HT-29 (cell line): ENCODE measurements at places on chromosomes 4 and X. TPM values are rescaled to one million over a fixed set of nuclear protein-coding genes. Genes with fewer than 3 reads are reported as not detected.

GRCh38 chr4:26757751-26758150, 102.9 kb upstream of the STIM2 start:
- DNase-seq: no peak

DNA sequence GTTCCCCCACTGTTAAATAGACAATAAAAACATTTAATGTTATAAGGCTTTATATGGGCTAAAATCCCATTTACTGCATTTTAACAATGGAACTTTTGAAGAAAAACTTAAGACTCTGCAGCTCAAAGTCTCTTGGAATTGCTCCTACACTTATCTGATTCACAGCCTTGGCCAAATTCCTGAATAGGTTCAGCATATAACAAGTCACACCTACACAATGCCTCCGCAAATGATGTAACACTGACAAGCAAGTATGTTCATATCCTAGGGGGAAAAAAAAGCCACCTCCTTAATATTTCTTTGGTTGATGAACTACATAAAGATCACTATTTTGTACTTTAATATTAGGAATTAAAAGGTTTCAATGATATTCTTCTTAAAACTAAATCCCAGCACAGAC, 34.5 kb downstream of the RPS6KA6 start:
- DNase-seq: no peak

The DUX4 gene
- not detected in 2 replicates for total RNA-seq

GRCh38 chr4:40621592-40622512, 7.8 kb downstream of the RBM47 start:
- peak; percentile 75 for DNase-seq

The TLR10 gene
- total RNA-seq: not detected in 2 replicates

DNA sequence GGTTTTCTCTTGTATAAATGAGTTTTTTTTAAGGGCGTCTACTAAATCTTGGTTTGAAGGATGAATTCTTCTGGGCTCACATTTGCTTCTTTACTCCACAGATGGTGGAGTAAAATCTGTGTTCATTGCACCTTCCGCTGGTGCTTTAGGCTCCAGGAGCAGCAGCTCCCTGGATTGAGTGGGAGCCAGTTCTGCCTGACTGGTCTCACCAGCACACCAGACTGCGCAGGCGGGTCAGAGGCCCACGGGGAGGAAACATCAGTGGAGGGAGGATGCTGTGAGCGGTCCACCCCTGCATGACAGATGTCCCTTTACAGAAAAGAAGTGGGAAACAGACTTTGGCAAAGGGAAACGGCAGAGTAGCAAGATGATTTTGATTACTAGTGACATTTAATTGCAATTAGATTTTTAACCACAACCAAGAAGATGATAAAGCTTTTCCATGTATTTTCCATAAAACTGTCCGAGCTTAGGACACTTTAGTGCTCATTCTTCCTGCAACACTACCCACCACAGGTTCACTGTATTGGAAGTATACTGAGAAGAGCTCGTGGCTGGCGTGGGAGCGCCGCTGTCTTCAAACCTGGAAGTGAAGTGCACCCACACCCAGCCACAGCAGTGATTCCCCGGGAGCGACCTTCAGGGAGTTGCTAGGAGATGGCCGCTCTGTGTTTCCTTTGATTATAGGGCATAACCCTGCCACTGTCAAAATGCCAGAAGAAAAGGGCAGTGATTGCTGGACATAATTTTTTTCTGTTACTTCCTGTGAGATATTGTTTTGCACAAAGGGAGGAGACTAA, 95.2 kb downstream of the SORBS2 start:
- DNase-seq: no peak

DNA sequence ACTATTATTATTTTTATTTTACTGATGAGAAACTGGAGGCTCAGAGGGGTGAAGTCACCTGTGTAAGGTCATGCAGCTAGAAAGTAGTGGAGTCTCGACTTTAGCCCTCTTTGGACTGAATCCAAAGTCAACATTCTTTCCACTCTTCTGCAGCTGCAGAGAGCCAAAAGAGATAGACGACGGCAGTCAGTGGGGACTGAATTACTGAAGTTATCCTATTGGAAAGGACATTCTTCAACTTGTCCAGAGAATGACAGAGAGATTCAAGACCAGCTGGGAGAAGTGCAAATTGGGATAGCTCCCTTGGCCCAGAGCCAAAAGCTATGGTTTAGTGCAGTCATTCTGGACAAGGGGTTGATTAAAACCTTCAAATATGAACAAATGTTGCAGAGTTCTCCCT, 42.5 kb downstream of the VGLL1 start:
- DNase-seq: peak; percentile 47

The VSIG1 gene
- total RNA-seq: 0.26 TPM in 1 of 2 replicates, not detected in the other

DNA sequence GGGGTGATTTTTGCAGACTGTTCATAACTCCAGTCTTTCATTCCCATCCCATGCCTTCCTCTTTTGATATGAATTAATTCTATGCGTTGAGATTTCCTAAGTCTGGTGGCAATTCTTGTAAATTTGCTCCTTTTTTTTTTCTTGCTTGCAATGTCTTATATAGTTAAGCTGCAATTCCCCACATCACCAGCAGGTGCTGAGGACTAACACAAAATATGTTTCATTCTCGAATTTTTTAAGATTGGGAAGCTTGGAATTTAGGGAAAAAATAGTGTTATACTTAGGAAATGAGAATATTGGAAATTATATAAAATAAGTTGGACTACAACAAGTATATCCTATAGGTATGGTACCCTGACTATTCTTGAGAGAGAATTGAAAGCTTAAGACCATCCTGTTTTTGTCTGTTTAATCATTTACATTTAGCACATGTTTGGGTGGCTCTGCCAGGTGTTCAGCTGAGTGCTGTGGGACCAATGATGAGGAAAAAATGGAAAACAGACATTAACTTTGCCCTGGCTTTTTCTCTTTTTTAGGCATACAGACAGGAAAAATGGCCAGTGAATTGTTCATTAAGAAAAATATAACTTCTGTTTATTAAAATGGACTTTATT, 30.2 kb downstream of the AFF2 start:
- DNase-seq: peak; percentile 60

- peak; percentile 57 for DNase-seq
These were observed 53.9 kb upstream of the SORBS2 start for GRCh38 chr4:185865901-185866328.

GRCh38 chrX:31747411-31747810, 675.6 kb upstream of the FTHL17 start:
- no peak for DNase-seq

DNA sequence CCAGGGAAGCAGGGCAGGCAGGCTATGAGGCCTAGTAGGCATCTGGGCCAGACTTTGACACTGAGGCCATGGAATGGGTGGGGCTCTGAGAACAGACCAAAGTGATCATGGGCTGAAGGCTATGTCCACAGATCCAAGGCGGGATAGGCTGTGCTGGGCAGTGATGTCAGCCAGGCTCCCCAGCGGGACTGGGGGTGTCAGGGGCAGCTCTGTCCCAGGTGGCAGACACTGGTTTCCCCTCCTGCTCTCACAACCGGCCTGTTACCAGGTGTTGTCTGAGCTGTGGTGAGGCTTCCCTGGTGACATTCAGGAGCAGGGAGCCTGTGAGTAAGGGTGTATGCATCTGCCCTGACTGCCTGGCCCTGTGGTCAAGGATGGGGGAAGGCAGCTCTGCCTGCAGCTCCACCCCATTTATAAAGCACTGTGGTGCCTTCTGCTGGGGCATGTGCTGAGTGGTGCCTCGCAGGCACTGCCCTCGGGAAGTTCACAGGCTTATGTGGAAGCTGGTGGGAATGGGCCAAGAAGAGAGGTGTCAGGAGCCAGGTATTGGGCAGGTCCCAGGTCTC, 2.9 kb downstream of the IL9R start:
- no peak for DNase-seq

DNA sequence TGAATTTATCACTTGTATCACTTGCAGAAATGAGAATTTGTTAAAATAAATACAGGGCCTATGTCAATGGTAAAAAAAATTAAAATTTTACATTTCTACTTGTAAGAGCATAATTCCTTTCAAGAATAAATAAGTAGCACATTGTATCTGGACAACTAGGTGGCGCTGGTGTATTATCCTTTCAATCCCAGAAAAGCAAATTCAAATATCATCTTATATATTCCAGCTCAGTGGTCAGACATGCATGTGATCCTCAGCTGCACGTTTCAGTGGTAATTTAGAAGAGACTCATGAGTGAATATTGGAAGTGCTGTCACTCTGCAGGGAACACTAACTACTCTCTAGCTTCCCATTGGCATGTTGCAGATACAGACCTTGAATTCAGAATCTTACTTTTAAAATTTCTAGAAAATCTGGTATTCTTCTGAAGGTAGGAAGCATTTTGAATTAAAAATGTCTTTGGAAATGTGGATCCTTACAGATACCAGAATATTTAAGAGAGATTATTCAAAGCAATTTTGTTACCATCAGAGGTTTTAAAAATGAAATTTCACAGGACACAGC, 1414.7 kb upstream of the TENM3 start:
- DNase-seq: peak; percentile 57

DNA sequence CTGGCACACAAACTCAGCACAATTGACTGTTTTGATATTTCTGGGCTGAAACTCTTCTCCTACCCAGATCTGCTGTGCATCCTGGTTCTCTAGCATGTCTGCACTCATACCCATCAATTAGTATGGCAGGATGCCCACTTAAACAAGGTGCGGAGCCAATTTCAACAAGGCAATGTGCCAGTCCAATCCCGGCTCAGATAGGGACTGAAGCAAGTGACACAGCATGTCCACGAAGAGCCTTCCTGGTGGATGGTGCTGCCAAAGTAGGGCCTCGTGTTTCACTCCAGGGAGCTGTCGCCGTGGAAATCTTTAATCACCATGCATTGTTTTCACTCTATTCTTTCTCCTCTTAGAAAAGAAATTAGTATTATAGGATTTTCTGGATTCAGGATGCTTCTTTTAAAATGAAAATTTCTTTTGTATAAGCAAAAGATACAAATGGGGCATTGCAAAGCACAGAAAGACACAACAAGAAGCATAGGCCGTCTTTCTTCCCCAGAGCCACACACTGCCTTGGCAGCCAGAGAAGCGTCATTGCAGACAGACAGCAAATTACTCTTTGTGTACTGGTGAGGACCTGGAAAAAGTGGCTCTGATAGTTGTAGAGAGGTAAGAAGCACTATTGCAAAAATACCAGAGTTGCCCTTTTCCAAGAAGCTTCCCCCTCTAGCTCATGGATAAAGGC, 40.6 kb upstream of the LSM6 start:
- DNase-seq: no peak
